WTC11 (cell line): ENCODE measurements at places on chromosomes 16 and 17. TPM values are rescaled to one million over a fixed set of nuclear protein-coding genes. Genes with fewer than 3 reads are reported as not detected.
A peak's percentile ranks its signal among the peaks of the same experiment; 100 is the strongest.

- peak; percentile 29 for DNase-seq
- 0 out of 2 replicates have a peak, but pooled peaks cover 2% of the 10 kb centered on the region for H3K36me3 ChIP-seq
Observed at GRCh38 chr17:39151150-39151942, at the start of gene PLXDC1. PLXDC1 (minus strand) TSS chr17:39151637; CDS start chr17:39151437, 200 bp downstream.

The SPNS2 gene
- total RNA-seq, result 0.87 to 1.4 TPM (median 1.3 TPM) in 3 replicates

DNA sequence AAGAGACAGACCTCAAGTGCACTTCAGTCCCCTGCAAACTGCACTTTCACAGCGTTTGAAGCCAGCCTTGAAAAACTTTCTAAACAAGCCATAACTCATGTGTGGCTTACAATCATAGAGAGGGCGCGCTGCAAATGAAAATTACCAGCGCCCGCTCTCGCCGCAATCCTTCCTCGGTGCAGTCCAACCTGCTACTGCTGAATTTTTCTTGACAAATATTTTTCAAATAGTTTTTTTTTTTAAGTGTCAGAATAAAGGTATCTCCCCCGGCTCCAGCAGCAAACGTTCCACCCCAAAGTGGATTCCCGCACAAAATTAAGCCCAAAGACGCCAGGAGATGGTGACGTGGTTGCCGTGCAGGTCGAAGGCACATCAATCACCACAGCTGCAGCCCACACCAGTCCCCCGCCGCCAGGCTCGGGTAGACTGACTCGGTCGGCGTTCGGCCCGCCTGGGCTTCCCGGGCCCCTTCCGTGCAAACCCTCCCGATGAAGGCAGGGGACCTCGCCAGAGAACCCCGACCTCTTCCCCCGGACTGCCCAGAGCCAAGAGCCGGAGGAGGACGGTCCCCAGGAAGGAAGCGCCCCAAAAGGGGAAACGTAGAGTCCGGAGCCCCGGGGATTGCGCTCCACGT is 630 bp downstream of the GRB2 start:
- peaks cover 7% of the 10 kb centered on the region; the same call in 1 of the 2 replicates for H3K36me3 ChIP-seq
- H3K4me1 ChIP-seq, result peaks cover 15% of the 10 kb centered on the region
- H3K4me3 ChIP-seq, result peak overlapping the region; percentile 87
- peak; percentile 47 for DNase-seq

The CEP295NL gene
- total RNA-seq, result 0.61 to 0.89 TPM (median 0.89 TPM) in 3 replicates
